MCF 10A (cell line): ENCODE measurements at places on chromosomes 2 and 18.
A peak's percentile ranks its signal among the peaks of the same experiment; 100 is the strongest.

- H3K36me3 ChIP-seq, result peaks cover 4% of the 10 kb centered on the region
- peak overlapping the region; percentile 31 for H3K4me3 ChIP-seq
- H3K27me3 ChIP-seq, result no peaks in the 10 kb centered on the region
- H3K4me1 ChIP-seq, result peaks cover 13% of the 10 kb centered on the region
- H3K27ac ChIP-seq, result peak overlapping the region; percentile 23
- peak; percentile 76 for DNase-seq
Measured at GRCh38 chr18:62339106-62339988, 14.2 kb downstream of the TNFRSF11A start.

GRCh38 chr2:168529054-168529833, 73.2 kb downstream of the CERS6 start:
- H3K36me3 ChIP-seq, result no peaks in the 10 kb centered on the region
- DNase-seq, result no peak
- peaks cover 65% of the 10 kb centered on the region for H3K4me1 ChIP-seq
- H3K27me3 ChIP-seq, result no peaks in the 10 kb centered on the region

DNA sequence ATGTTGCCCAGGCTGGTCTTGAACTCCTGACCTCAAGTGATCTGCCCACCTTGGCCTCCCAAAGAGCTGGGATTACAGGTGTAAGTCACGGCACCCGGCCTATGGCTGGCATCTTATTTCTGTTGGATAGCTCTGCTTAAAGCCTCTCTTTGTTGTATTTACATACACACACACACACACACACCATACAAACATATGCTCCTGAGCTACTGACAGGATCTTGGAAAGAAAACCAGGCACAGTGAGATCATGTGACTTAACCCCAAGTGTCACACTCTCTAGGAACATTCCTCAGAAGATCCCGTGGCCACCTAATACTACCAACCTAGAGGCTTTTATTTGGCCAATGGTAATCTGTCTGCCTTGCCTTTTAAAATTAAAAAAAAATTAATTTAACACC, 85.1 kb upstream of the HAAO start:
- H3K4me3 ChIP-seq, result no peak overlapping the region
- no peak for DNase-seq
- no peaks in the 10 kb centered on the region for H3K36me3 ChIP-seq
- H3K4me1 ChIP-seq, result peaks cover 8% of the 10 kb centered on the region

GRCh38 chr2:65367524-65367923, 64.9 kb downstream of the SPRED2 start:
- H3K36me3 ChIP-seq, result no peaks in the 10 kb centered on the region
- DNase-seq, result peak; percentile 99
- peak overlapping the region; percentile 66 for H3K27ac ChIP-seq
- H3K4me3 ChIP-seq, result no peak overlapping the region

- peaks cover 16% of the 10 kb centered on the region for H3K4me1 ChIP-seq
- no peaks in the 10 kb centered on the region for H3K27me3 ChIP-seq
- H3K4me3 ChIP-seq, result no peak overlapping the region
- no peak overlapping the region for H3K27ac ChIP-seq
- peaks cover 18% of the 10 kb centered on the region for H3K36me3 ChIP-seq
- no peak for DNase-seq
Measured at GRCh38 chr2:171344182-171344581, 89.6 kb downstream of the METTL8 start.

- no peaks in the 10 kb centered on the region for H3K27me3 ChIP-seq
- no peak for DNase-seq
- no peaks in the 10 kb centered on the region for H3K36me3 ChIP-seq
- H3K4me3 ChIP-seq, result no peak overlapping the region
Measured at GRCh38 chr2:17594533-17595401, 54.3 kb downstream of the VSNL1 start.

DNA sequence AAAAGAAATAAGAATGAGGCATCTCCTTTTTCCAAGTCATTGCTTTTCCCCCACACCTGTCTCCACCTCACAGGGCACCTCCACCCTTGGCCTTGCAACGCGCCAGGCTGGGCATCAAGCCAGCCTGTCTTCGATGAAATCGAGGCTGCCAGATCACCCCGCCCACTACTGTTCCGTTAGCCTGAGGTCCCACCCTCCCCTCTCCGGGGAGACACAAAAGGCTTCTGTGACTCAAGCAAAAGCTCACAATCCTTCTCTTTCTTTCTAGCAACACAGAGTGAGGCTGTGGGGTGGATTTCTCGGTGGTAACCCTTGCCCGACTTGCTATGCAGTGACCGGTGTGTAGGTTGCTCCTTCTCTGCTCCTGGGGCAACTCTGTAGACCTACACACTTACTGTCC, 9.9 kb downstream of the TNP1 start:
- H3K4me1 ChIP-seq, result peaks cover 12% of the 10 kb centered on the region
- H3K4me3 ChIP-seq, result no peak overlapping the region
- H3K27ac ChIP-seq, result no peak overlapping the region

- no peak for DNase-seq
- no peak overlapping the region for H3K4me3 ChIP-seq
- peaks cover 6% of the 10 kb centered on the region for H3K36me3 ChIP-seq
- no peaks in the 10 kb centered on the region for H3K27me3 ChIP-seq
- peak overlapping the region; percentile 5 for H3K27ac ChIP-seq
- peaks cover 38% of the 10 kb centered on the region for H3K4me1 ChIP-seq
Measured at GRCh38 chr2:171411791-171412483, 21.9 kb downstream of the METTL8 start.

- no peak overlapping the region for H3K27ac ChIP-seq
- no peak for DNase-seq
- no peak overlapping the region for H3K4me3 ChIP-seq
- H3K27me3 ChIP-seq, result no peaks in the 10 kb centered on the region
- peaks cover 10% of the 10 kb centered on the region for H3K4me1 ChIP-seq
Measured at GRCh38 chr2:147546109-147546508, 298.7 kb upstream of the ACVR2A start.

DNA sequence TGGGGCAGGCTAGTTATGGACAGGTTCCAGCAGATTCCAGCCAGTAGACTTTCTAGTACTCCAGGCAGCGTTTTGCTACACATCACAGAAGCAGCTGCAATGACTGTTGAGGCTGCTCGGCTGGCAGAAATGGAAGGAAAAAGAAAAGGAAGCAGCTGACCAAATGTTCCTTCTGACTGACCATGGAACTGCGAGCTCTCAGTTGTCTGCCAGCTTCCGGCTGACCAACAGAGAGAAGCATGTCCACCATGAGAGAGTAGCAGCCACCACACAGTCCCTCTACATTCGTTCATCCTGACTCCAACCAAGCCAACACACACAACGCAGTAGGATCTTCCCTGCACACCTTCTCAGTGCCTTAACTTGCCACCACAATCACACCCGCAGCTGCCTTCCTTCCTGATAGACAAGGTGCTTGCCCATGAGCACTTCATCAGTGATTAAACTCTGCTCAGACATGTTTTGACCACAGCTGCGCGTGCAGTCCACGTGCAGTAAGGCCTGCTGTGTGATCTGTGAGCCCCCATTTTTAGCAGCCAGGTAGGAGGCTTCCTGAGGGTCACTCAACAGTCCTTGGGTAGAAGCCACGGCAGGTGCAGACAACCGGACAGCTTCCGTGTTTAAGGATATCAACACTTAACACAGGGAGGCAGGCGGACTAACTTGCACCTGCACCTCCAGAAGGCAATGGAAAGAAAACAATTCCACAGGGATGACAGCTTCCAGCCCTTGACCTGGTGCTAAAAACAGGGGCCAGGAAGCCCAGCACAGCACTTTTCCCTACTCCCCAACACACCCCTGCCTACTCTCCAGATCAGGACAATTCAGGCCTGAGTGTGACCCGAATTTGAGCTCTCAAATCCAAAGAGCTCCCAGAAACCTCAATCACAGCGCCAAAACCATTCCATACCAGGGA, 996 bp downstream of the TGFBRAP1 start:
- peaks cover 5% of the 10 kb centered on the region for H3K36me3 ChIP-seq
- H3K4me1 ChIP-seq, result peaks cover 20% of the 10 kb centered on the region
- DNase-seq, result peak; percentile 33
- peak overlapping the region; percentile 59 for H3K27ac ChIP-seq

GRCh38 chr2:144848423-144848822, 328.5 kb upstream of the ZEB2 start:
- H3K4me1 ChIP-seq, result no peaks in the 10 kb centered on the region
- no peak overlapping the region for H3K27ac ChIP-seq
- no peaks in the 10 kb centered on the region for H3K27me3 ChIP-seq

DNA sequence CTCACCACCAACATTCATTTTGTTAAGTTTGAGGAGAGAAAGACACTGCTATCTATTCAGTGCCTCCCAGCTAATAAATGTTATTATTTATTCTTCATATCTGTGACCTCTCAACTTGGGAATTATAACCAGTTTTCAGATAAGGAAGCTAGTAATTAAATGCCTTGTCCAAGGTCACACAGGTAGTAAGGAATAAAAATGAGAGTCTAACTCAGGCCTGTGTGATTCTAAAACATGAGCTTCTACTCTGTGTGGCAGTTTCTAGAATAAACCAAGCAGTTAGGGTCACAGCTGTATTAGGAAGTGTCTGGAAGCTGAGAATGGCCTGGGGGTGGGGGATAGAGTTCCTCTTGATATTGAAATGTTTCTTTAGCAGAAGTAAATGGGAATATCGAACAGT, 137.8 kb upstream of the LRATD1 start:
- no peaks in the 10 kb centered on the region for H3K36me3 ChIP-seq
- no peak overlapping the region for H3K27ac ChIP-seq
- no peaks in the 10 kb centered on the region for H3K27me3 ChIP-seq
- no peak for DNase-seq
- H3K4me3 ChIP-seq, result no peak overlapping the region

GRCh38 chr2:238821391-238821790, 26.5 kb upstream of the TWIST2 start:
- no peak overlapping the region for H3K27ac ChIP-seq
- peak; percentile 9 for DNase-seq
- no peak overlapping the region for H3K4me3 ChIP-seq
- H3K36me3 ChIP-seq, result no peaks in the 10 kb centered on the region

GRCh38 chr2:144452989-144453336, 67.0 kb downstream of the ZEB2 start:
- H3K27me3 ChIP-seq, result no peaks in the 10 kb centered on the region
- no peak overlapping the region for H3K4me3 ChIP-seq
- peaks cover 7% of the 10 kb centered on the region for H3K36me3 ChIP-seq
- no peak for DNase-seq
- peaks cover 14% of the 10 kb centered on the region for H3K4me1 ChIP-seq
- no peak overlapping the region for H3K27ac ChIP-seq

DNA sequence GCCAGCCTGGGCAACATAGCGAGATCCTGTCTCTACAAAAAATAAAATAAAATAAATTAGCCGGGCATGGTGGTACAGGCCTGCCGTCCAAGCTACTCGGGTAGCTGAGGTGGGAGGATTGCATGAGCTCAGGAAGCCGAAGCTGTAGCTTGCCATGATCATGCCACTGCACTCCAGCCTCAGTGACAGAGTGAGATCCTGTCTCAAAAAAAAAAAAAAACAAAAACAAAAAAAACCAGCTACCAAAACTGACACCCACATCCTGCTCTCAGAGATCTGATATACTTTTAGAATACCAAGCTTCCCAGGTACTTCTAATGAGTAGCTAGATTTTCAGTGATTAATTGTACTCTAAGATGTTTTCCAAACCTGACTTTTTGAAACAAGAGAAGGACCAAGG, 74.0 kb downstream of the TTC27 start:
- no peak overlapping the region for H3K27ac ChIP-seq
- peaks cover 14% of the 10 kb centered on the region for H3K36me3 ChIP-seq
- H3K4me1 ChIP-seq, result peaks cover 5% of the 10 kb centered on the region
- no peak for DNase-seq
- no peaks in the 10 kb centered on the region for H3K27me3 ChIP-seq
- H3K4me3 ChIP-seq, result no peak overlapping the region

DNA sequence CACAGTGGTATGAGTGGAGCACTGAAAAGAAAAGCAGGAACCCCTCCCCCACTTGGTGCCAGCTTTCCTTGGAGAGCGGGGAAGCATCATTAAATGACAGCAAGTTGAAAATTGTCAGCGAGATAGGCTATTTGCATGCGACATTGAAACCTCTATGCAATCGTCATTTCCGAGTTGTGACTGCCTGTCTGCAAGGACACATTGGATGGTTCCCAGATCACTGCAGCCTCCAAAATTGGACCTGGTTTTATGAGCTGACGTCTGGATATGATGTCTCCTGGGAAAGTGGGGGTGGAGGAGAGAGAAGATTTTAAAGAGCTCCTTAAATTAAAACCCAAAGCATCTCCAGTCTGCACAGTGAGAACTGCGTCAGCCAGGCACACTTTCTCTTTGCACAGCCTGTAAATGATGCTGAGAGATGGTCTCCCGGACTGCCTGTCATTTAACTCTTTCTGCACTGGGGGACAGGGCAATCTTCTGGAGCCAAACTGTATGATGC, 57.8 kb upstream of the KIF5C start:
- no peak overlapping the region for H3K27ac ChIP-seq
- H3K4me3 ChIP-seq, result no peak overlapping the region
- peaks cover 27% of the 10 kb centered on the region for H3K4me1 ChIP-seq
- DNase-seq, result no peak
- peaks cover 30% of the 10 kb centered on the region for H3K27me3 ChIP-seq

DNA sequence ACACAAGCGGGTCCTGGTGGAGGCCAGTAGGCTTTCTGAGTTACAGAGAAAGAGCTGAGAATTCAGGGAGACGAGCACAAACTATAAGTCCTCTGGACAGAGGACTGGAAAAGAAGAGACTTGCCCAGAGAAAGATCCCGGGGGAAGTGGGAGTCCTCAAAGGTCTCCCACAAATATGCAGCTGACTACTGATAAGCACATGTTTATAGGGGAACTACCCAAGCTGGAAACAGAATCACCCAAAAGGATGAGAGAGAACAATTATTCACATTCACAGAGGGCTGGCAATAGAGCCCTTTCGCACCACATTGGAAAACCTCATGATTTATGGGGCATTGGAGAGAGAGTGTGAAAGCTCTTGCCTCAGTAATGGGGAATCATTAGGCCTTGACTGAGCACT, 337.6 kb downstream of the IRS1 start:
- H3K36me3 ChIP-seq, result no peaks in the 10 kb centered on the region
- no peak overlapping the region for H3K4me3 ChIP-seq
- no peaks in the 10 kb centered on the region for H3K27me3 ChIP-seq
- DNase-seq, result no peak
- H3K27ac ChIP-seq, result no peak overlapping the region

- H3K27ac ChIP-seq, result no peak overlapping the region
- H3K4me1 ChIP-seq, result peaks cover 32% of the 10 kb centered on the region
- peak; percentile 22 for DNase-seq
- H3K27me3 ChIP-seq, result no peaks in the 10 kb centered on the region
- no peak overlapping the region for H3K4me3 ChIP-seq
Measured at GRCh38 chr18:63883617-63884016, 3.9 kb upstream of the SERPINB2 start.

DNA sequence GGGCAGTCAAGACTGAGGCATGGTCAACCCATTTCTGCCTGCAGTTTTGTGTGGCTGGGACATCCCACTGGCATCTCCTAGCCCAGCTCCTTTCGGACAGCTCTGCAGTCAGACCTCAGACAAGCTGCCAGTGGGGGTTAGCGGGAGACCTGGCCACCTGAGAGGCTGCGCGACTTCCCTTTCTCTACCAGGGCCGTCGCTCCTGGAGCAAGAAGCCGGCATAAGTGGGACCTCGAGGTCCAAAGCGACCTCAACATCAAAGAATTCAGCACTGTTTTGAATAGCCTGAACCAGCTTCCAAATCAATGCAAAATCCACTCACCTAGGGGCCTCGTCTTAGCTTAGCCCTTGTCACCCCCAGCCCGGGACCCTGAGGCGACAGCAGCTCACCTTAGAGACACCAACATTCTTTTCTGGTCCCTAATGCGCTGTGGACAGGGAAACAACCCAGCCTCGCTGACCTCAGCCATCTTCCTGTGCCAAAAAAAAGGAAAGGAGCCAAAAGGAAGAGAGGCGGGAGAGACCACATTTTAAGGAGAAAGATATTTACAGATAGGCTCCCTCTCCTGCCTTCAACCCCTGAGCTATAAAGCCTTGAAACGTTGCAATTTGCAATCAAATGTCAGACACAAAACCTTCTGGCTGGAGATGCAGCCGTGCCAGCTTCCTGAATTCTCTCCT, 81.2 kb downstream of the GFPT1 start:
- H3K27me3 ChIP-seq, result no peaks in the 10 kb centered on the region
- H3K4me1 ChIP-seq, result peaks cover 19% of the 10 kb centered on the region
- no peak for DNase-seq
- peak overlapping the region; percentile 73 for H3K4me3 ChIP-seq
